GM23338 (cell line): ENCODE measurements at places on chromosomes 16 and 17. TPM values are rescaled to one million over a fixed set of nuclear protein-coding genes. Genes with fewer than 3 reads are reported as not detected.

DNA sequence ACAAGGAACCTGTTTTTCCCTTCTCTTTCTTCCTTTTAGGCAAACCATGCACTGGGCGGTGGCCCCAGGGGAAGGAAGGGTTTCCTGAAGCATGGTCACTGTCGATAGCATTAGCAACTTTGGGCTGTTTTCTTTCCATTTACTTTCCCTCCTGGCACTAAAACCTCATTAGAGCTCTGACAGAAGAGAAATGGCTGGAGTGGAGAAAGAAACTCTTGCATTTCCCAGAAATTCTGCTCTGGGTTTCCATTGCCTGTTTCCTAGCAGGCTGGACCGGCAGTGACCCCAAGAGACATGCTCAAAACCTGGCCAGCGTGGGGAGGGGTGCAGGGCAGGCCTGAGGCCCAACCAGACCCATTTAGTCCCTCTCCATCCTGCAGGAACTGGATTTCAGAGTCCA lies 230.7 kb upstream of the CCL2 start:
- DNase-seq, result no peak

CEP112 gene
- total RNA-seq, result 3.7 and 4.0 TPM in 2 replicates

CASKIN2 gene
- total RNA-seq, result 17.7 and 21.5 TPM in 2 replicates

SLC13A2 gene
- not detected in 2 replicates for total RNA-seq

DNA sequence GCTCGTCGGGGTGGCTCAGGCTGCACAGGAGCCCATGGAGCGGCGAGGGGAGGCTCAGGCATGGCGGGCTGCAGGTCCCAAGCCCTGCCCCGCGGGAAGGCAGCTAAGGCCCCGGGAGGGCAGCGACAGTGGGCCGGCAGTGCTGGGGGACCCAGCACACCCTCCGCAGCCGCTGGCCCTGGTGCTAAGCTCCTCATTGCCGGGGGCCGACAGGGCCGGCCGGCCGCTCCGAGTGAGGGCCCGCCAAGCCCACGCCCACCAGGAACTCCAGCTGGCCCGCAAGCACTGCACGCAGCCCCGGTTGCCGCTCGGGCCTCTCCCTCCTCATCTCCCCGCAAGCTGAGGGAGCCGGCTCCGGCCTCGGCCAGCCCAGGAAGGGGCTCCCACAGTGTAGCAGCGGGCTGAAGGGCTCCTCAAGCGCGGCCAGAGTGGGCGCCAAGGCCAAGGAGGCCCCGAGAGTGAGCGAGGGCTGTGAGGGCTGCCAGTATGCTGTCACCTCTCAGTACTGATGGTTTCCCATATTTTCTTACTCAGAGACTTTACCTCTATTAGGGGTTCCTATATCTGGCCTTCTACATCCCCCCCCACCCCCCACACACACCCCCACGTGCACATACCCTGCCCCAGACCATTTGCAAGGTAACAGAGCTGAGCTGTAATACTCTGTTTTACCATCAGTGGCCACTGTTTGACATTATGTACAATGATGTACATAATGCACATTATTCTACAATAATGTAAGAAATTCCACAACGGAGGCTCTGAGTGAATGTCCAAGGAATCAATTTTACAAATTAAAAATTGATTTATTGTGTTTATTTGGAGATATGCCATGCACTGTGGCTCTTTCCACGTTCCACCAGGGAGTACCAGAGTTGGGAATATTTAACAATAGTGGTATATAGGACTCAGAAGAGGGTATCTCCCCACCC lies 3.7 kb upstream of the VAT1L start:
- no peak for DNase-seq

HEATR9 gene
- not detected in 2 replicates for total RNA-seq

GRCh38 chr17:56742601-56743000 lies 91.1 kb downstream of the C17orf67 start:
- no peak for DNase-seq

- no peak for DNase-seq
Observed at GRCh38 chr17:27811961-27812360, 11.6 kb upstream of the NOS2 start.

ZSCAN10 gene
- 434 and 519 TPM in 2 replicates for total RNA-seq

DNA sequence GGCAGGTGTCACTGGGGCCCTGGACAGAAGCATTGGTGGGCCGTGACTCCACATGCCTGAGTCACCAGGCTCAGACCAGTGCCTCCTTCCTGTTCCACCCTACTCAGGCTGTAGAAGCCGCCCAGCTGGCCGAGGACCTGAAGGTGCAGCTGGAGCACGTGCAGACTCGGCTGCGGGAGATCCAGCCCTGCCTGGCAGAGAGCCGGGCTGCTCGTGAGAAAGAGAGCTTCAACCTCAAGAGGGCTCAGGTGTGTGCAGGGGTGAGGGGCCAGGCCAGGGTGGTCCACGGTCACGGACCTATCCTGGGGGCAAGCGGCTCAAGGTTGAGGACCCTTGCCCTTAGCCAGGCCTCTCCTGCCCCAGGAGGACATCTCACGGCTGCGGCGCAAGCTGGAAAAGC lies 9.6 kb downstream of the RNF40 start:
- no peak for DNase-seq

PHKG2 gene
- 27.0 and 31.3 TPM in 2 replicates for total RNA-seq

DNA sequence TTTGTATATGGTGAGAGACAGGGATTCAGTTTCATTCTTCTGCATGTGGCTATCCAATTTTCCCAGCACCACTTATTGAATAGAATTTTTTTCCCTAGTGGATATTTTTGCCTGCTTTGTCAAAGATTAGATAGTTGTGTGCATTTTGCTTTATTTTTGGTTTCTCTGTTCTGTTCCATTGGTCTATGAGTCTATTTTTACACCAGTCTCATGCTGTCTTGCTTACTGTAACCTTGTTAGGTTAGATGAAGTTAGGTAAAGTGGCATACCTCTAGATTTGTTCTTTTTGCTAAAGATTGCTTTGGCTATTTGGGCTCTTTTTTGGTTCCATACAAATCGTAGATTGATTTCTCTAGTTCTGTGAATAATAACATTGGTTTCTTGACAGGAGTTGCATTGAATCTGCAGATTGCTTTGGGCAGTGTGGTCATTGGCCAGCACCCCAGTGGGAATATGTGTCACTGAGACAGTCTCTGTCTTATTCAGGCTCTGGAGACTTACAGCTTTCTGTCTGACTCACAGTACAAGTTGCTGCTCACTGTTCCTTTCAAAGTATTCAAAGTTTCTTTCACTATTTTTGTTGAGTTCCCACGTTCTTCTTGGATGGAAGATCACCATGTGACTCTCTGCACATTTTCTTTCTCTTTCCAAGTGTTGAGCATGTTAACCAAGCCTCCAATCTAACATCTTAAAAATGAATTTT lies 709.1 kb downstream of the CDH11 start:
- DNase-seq, result no peak

HIGD1B gene
- not detected in 2 replicates for total RNA-seq

- DNase-seq, result no peak
Observed at GRCh38 chr16:11093572-11094074, 149.3 kb downstream of the CLEC16A start.

CRISPLD2 gene
- total RNA-seq, result 6.0 and 8.3 TPM in 2 replicates

ARMC7 gene
- total RNA-seq, result 4.5 and 5.6 TPM in 2 replicates

- DNase-seq, result no peak
Observed at GRCh38 chr17:64218066-64218465, 45.0 kb downstream of the TEX2 start.
